ENCODE measurements at places on chromosomes 6 and 20.

- DNase-seq = peak; percentile 86
These were observed 67.3 kb downstream of the MDGA1 start for GRCh38 chr6:37630281-37630799.

DNA sequence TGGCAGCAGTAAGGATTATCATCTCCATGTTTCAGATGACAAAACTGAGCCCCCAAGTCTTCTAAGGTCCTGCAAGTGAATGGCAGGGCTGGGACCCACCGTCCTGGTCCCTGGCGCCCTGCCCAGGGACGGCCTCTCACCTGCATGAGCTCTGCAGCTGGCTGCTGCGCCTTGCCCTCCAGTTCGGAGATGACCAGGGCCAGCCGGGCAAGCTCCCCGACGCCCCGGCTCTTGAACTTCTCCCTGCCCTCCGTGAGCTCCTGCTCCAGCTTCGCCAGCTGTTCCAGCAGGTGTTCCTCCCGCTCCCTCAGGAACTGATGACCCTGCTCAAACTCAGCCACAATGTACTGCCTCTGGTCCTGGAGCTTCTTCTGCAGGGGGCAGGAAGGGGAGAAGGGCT, 16.8 kb downstream of the TRIM26 start:
- no peak for DNase-seq

DNA sequence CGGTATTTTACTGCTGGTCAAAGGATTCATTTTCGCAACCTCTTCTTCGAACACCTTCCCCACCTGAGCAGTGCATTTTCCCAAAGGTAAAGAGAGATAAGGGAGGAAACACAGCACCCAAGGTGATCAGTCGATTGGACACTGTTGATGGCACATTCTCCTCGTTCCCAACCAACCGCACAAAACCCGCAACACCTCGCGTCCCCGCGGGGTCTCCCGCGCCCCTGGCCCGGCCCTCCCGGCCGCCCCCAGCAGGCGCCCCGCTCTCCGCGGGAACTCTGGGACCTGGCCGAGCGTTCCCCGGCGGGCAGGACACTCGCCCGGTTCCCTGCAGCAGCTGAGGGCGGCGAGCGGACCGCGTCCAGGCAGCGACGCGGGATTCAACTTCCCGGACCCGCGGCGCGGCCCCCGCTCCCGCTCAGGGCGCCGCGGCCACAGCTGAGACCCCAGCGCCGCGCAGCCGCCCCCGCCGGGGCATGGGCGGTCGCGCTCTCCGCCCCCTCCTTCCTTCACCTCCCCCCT, 506 bp downstream of the RGS17 start:
- DNase-seq = no peak

DNA sequence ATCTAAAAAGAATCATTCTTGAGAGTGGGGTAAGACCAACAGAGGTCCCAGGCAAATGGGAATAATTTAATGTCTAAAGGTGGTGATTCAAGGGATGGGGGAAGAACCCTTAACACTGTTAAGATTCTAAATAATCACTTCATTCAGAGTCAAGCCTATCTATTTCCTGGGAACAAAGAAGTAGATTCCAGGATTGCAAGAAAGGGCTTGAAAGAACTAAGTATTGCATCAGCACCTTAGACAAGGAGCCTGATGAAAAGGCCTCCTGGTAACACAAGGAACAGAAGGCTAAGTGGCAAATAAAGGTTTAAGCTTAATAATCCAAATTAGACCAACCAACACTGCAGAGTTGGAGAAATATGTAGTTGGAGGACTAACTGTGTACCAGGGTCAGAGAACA, 620.7 kb upstream of the BTBD3 start:
- DNase-seq = no peak

- no peak for DNase-seq
These were observed 597.1 kb downstream of the EPHA7 start for GRCh38 chr6:92822222-92822621.
